CD4-positive, CD25-positive, alpha-beta regulatory T cell (primary cell): ENCODE measurements at places on chromosomes 11 and 22. TPM values are rescaled to one million over a fixed set of nuclear protein-coding genes. Genes with fewer than 3 reads are reported as not detected.

DNA sequence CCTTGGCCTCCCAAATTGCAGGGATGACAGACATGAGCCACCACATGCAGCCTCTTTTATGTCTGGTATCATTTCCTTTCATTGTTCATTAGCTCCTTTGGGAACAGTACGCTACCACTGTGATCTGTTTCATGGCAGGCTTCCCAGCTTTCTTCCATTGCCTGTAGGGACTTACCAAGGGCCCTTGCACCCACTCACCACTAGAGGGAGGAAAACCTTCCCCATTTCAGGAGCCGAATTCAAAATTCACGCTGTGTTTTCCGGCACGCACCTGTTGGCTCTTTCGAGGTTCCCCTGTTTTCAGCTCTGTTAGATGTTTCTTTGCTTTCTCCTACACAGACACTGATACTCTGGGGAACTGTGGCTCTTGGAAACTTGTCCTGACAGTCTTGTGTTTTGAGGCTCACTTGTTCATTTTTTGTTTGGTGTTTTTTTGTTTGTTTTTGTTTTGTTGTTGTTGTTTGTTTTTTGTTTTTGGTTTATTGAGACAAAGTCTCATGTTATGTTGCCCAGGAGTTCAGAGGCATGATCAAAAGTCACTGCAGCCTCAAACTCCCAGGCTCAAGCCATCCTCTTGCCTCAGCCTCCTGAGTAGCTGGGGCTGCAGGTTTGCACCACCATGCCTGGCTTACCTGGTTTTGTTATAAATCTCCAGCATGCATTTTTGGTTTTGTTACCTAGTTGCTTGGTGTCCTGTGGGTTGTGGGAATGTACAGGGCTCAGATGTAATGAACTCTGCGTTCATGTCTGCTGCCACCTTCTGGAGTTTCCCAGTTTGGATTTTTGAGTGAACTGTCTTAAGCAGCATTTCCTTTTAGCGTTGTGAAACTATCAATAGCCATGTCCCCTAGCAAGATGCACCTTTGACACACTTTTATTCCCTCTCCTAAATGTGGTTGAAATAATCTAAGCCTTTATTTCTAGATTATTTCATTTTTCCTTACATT is 2.3 kb downstream of the KRTAP5-11 start:
- H3K4me1 ChIP-seq, result no peaks in the 10 kb centered on the region
- peak; percentile 15 for DNase-seq
- no peaks in the 10 kb centered on the region for H3K27me3 ChIP-seq
- no peak overlapping the region for H3K4me3 ChIP-seq

- no peaks in the 10 kb centered on the region for H3K36me3 ChIP-seq
- H3K27me3 ChIP-seq, result peaks cover 2% of the 10 kb centered on the region
- H3K27ac ChIP-seq, result no peak overlapping the region
- no peak overlapping the region for H3K4me3 ChIP-seq
- H3K4me1 ChIP-seq, result no peaks in the 10 kb centered on the region
Measured at GRCh38 chr11:132114185-132114584, 743.8 kb downstream of the NTM start.

DNA sequence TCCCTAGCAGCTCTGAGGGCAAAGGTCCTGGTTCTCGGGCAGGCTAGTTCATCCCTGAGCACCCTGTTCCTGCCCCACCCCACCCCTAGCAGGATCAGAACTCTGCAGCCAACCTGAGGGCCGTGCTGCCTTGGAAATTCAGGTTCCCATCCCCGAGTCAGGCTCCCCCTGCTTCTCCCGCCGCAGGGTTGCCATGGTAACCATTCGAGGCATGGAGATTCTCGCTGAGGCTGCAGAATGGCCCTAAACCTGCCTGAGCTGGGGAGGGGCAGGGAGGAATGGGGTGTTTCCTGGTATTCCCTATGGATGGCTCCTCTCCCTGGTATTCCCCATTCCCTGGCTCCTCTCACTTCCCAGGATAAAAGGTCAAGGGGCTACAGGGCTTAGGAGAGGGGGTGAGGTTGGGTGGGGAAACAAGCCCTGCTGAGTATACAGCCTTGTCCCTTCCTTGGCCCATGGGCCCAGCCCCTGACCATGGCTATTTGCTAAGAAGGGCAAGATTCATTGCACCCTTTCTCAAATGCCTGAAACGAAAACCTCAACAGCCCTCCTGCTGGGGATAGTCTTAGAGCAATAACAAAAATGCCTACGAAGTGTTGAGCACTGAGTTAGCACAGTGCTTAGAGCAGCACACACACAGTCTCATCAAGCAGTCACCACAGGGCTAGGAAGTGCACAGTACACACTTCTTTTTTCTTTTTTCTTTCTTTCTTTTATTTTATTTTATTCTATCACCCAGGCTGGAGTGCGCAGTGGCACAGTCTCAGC is 58.7 kb downstream of the CHST1 start:
- no peak for DNase-seq
- H3K36me3 ChIP-seq, result no peaks in the 10 kb centered on the region
- H3K4me1 ChIP-seq, result no peaks in the 10 kb centered on the region
- no peak overlapping the region for H3K27ac ChIP-seq
- peaks cover 11% of the 10 kb centered on the region for H3K27me3 ChIP-seq

GRCh38 chr22:50728523-50728931 is 9.5 kb upstream of the ACR start:
- H3K36me3 ChIP-seq, result no peaks in the 10 kb centered on the region
- no peaks in the 10 kb centered on the region for H3K27me3 ChIP-seq
- DNase-seq, result no peak
- H3K4me1 ChIP-seq, result no peaks in the 10 kb centered on the region
- H3K27ac ChIP-seq, result no peak overlapping the region
- no peak overlapping the region for H3K4me3 ChIP-seq

GRCh38 chr11:46359953-46360352 is 12.7 kb downstream of the DGKZ start:
- no peak for DNase-seq
- peaks cover 12% of the 10 kb centered on the region for H3K36me3 ChIP-seq
- peak overlapping the region; percentile 66 for H3K27ac ChIP-seq

GRCh38 chr11:129446572-129446971 is 70.9 kb downstream of the BARX2 start:
- H3K4me3 ChIP-seq, result no peak overlapping the region
- no peaks in the 10 kb centered on the region for H3K36me3 ChIP-seq
- no peaks in the 10 kb centered on the region for H3K4me1 ChIP-seq
- DNase-seq, result no peak
- no peaks in the 10 kb centered on the region for H3K27me3 ChIP-seq

- H3K36me3 ChIP-seq, result no peaks in the 10 kb centered on the region
- peaks cover 8% of the 10 kb centered on the region for H3K4me1 ChIP-seq
- no peaks in the 10 kb centered on the region for H3K27me3 ChIP-seq
- H3K4me3 ChIP-seq, result no peak overlapping the region
- DNase-seq, result no peak
- no peak overlapping the region for H3K27ac ChIP-seq
Measured at GRCh38 chr11:47430524-47430923, 4.3 kb upstream of the PSMC3 start.

- no peak overlapping the region for H3K27ac ChIP-seq
- H3K4me3 ChIP-seq, result no peak overlapping the region
- H3K36me3 ChIP-seq, result peaks cover 7% of the 10 kb centered on the region
- no peaks in the 10 kb centered on the region for H3K27me3 ChIP-seq
- H3K4me1 ChIP-seq, result peaks cover 32% of the 10 kb centered on the region
- DNase-seq, result no peak
Measured at GRCh38 chr11:749731-750130, 2.5 kb downstream of the TALDO1 start.

DNA sequence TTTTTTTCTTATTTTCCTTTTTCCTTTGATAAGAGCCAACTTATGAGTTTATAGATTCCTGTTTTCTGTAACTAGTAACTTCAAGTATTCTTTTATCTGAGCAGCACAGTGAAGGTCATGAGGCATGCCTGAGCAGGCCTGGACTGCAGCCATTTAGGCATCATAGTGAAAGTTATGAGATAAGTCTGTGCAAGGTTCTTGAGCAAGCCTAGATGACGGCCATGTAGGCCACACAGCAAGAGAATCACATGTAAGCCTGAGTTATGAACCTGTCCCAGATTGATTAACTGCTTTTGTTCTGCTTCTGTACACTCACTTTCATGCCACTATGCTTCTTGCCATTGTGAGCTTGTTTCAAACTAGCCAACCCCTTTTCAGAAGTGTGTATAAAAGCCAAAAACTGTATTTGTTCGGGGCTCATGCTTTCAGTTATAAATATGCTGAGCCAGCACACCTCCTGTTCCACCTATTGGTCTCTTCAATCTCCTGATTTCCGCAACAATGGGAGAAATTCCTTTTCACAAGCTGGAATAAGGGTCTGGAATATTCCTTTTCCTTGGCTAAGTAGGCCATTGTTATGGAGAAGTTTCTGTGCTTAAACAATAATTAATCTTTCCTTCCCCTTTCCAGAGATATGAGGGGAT is 745.7 kb downstream of the FAM181B start:
- no peak overlapping the region for H3K4me3 ChIP-seq
- H3K36me3 ChIP-seq, result no peaks in the 10 kb centered on the region
- no peak for DNase-seq
- no peaks in the 10 kb centered on the region for H3K27me3 ChIP-seq
- H3K4me1 ChIP-seq, result no peaks in the 10 kb centered on the region

GRCh38 chr11:13114566-13115379 is 105.7 kb downstream of the RASSF10 start:
- DNase-seq, result no peak
- no peaks in the 10 kb centered on the region for H3K36me3 ChIP-seq
- no peak overlapping the region for H3K27ac ChIP-seq
- H3K27me3 ChIP-seq, result no peaks in the 10 kb centered on the region

GRCh38 chr11:10285148-10285802 is 8.7 kb downstream of the SBF2 start:
- no peaks in the 10 kb centered on the region for H3K36me3 ChIP-seq
- DNase-seq, result no peak
- no peak overlapping the region for H3K27ac ChIP-seq
- H3K4me1 ChIP-seq, result no peaks in the 10 kb centered on the region
- no peak overlapping the region for H3K4me3 ChIP-seq
- H3K27me3 ChIP-seq, result peaks cover 14% of the 10 kb centered on the region

GRCh38 chr22:42648368-42649245 is 585 bp downstream of the CYB5R3 start:
- H3K27me3 ChIP-seq, result no peaks in the 10 kb centered on the region
- H3K36me3 ChIP-seq, result no peaks in the 10 kb centered on the region
- peaks cover 23% of the 10 kb centered on the region for H3K4me1 ChIP-seq
- DNase-seq, result peak; percentile 49
- H3K4me3 ChIP-seq, result peak overlapping the region; percentile 77

- peak overlapping the region; percentile 11 for H3K27ac ChIP-seq
- H3K27me3 ChIP-seq, result no peaks in the 10 kb centered on the region
- peaks cover 12% of the 10 kb centered on the region for H3K36me3 ChIP-seq
Measured at GRCh38 chr11:1859004-1859403, 6.1 kb downstream of the LSP1 start.

DNA sequence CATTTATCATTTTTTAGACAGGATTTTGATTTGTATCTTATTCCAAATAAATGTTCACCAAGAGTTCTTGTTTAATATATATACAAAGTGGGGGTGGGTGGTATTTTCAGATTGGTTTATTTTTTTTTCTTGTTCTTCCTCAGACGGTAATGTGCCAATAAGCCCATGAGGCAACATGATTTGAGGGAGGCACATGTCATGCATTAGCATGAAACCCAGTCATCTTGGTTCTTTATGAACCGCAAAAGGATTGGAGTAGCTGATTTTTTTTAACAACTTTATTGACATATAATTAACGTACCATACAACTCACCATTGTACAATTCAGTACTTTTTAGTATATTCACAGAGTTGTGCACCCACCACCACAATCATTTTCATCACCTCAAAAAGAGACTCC is 2.7 kb downstream of the BCL2L13 start:
- H3K4me3 ChIP-seq, result no peak overlapping the region
- peaks cover 23% of the 10 kb centered on the region for H3K4me1 ChIP-seq
- no peaks in the 10 kb centered on the region for H3K36me3 ChIP-seq
- H3K27me3 ChIP-seq, result no peaks in the 10 kb centered on the region

DNA sequence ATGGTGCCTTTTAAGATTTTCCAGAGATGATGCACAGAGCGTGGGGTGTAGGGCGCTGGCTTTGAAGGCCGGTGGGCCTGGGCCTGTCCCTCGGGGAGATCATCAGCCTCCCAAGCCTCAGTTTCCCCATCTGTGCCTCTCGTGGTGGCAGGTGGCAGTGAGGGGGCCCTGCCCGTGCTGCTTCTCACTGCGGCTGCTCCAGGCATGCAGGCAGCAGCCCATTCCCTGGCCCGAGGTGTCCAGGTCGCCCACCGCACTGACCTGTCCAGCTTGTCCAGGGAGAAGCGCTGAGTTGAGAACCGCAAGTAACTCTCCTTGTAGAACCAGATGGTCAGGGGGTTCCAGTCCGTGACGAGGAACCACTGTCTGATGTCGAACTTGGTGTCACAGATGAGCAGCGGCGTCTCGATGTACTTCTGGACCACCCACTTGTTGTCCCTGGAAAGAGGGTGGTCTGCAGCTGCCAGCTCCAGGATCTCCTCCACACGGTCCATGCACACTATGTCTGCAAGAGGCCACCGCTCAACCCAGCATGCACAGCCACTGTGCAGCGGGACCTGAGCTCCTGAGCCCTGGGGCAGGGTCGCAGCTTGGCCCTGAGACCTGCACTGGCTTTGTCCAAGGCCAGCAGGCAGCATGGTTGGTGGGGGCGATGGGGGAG is 20.5 kb upstream of the IL17REL start:
- DNase-seq, result no peak
- H3K27me3 ChIP-seq, result no peaks in the 10 kb centered on the region
- H3K4me1 ChIP-seq, result peaks cover 13% of the 10 kb centered on the region
- H3K36me3 ChIP-seq, result no peaks in the 10 kb centered on the region

GRCh38 chr11:76233196-76233921 is 27.1 kb upstream of the WNT11 start:
- DNase-seq, result no peak
- no peak overlapping the region for H3K4me3 ChIP-seq
- H3K27ac ChIP-seq, result no peak overlapping the region
- H3K27me3 ChIP-seq, result no peaks in the 10 kb centered on the region
- peaks cover 43% of the 10 kb centered on the region for H3K4me1 ChIP-seq

- H3K4me1 ChIP-seq, result no peaks in the 10 kb centered on the region
- no peaks in the 10 kb centered on the region for H3K36me3 ChIP-seq
- H3K27ac ChIP-seq, result no peak overlapping the region
- H3K27me3 ChIP-seq, result peaks cover 2% of the 10 kb centered on the region
- no peak for DNase-seq
Measured at GRCh38 chr11:119902656-119903231, 173.7 kb upstream of the NECTIN1 start.

GRCh38 chr22:22713416-22713815 is 69.0 kb downstream of the GGTLC2 start:
- no peak overlapping the region for H3K27ac ChIP-seq
- no peak overlapping the region for H3K4me3 ChIP-seq
- DNase-seq, result no peak
- no peaks in the 10 kb centered on the region for H3K36me3 ChIP-seq

The MS4A6E gene
- polyA plus RNA-seq, result not detected

The B3GAT1 gene
- polyA plus RNA-seq, result not detected

The OR8D4 gene
- not detected for polyA plus RNA-seq

The TRAF6 gene
- 6.3 TPM for polyA plus RNA-seq

The GRM5 gene
- polyA plus RNA-seq, result not detected

The MYO18B gene
- polyA plus RNA-seq, result not detected

The ST14 gene
- not detected for polyA plus RNA-seq

The PKDREJ gene
- not detected for polyA plus RNA-seq

The C1QTNF5 gene
- not detected for polyA plus RNA-seq

The PKP3 gene
- not detected for polyA plus RNA-seq

The SLC22A9 gene
- not detected for polyA plus RNA-seq

The VPS37C gene
- polyA plus RNA-seq, result 0.56 TPM

The SLC5A1 gene
- polyA plus RNA-seq, result not detected

The XKR3 gene
- polyA plus RNA-seq, result not detected

The TSPAN32 gene
- 19.1 TPM for polyA plus RNA-seq

The DERL3 gene
- 0.53 TPM for polyA plus RNA-seq
